ENCODE measurements at places on chromosomes 4 and X. TPM values are rescaled to one million over a fixed set of nuclear protein-coding genes. Genes with fewer than 3 reads are reported as not detected.

The AMBN gene
- not detected for total RNA-seq

DNA sequence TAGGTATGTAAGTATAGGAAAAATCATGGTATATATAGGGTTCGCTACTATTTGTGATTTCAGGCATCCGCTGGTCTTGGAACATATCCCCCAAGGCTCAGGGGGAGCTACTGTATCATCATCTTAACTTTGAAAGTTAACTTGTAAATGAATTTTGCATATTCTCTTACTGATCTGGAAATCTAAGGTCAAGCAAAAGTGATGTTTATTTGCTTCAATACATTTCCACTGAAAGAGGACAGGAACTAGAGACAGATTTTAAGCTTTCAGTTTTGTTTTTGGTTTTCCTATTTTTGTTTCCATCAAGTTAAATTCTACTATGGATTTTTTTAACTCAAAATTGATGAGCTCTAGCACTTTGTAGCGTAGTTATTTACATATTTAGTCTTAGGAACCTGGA is 56.2 kb downstream of the NAF1 start:
- no peak for DNase-seq

- DNase-seq = no peak
Observed at GRCh38 chr4:38114386-38115150, 154.4 kb downstream of the PTTG2 start.

The GPAT3 gene
- total RNA-seq = 7.0 TPM

The STATH gene
- not detected for total RNA-seq

DNA sequence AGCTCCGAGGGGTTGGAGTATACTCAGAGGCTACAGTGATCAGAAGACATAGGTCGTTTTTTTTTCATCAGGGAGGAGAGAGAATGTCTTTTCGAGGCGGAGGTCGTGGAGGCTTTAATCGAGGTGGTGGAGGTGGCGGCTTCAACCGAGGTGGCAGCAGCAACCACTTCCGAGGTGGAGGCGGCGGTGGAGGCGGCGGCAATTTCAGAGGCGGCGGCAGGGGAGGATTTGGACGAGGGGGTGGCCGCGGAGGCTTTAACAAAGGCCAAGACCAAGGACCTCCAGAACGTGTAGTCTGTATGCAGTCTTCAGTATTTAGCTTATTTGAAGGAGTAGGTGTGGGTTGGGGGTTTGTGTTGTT is 500 bp downstream of the GAR1 start:
- no peak for DNase-seq

- no peak for DNase-seq
Observed at GRCh38 chrX:153870288-153870690, 15.7 kb downstream of the L1CAM start.

- no peak for DNase-seq
Observed at GRCh38 chr4:120156120-120156718, 89.6 kb upstream of the MAD2L1 start.

The GPC3 gene
- total RNA-seq = 5.7 TPM

The HPGDS gene
- not detected for total RNA-seq
